Spinal cord (tissue), 10 donors: ENCODE measurements at places on chromosomes 12 and 14.

DNA sequence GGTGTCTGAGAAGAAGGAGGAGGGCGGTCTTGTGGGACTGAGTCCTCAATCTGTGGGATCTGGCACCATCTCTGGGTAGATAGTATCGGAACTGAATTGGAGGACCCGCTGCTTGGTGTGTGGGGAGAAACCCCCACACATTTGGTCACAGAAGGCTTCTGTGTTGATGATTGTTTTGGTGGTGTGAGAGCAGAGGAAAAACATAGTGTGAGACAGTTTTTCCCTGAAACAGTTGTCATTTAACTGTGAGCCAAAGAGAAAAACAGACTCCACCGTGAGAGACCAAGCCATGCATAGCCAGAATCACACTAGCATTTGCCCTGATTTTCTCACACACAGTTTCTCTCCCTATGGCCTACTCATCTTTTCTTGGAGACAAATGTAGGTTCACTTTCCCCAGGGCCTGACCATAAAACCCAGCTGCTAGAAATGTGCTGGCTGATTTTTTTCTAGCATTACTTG is 91.4 kb upstream of the FLRT2 start:
- no peak for DNase-seq

DNA sequence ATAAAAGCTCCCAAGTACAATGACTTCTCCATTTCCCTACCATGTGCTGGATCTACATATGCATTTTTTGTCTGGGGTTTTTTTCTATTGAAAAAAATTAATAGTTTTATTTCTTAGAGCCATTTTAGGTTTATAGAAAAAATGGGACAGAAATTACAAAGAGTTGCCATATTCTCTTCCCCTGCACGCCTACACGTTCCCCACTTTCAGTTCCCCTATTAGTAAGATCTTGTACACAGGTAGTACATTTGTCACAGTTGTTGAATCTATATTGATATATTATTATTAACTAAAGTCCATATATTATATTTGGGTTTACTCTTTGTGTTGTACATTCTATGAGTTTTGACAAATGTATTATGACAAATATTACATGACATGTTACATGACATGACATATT is 35.7 kb downstream of the SIX6 start:
- DNase-seq: no peak

GRCh38 chr12:111404362-111405148 is 1.2 kb upstream of the SH2B3 start:
- no peak for DNase-seq

DNA sequence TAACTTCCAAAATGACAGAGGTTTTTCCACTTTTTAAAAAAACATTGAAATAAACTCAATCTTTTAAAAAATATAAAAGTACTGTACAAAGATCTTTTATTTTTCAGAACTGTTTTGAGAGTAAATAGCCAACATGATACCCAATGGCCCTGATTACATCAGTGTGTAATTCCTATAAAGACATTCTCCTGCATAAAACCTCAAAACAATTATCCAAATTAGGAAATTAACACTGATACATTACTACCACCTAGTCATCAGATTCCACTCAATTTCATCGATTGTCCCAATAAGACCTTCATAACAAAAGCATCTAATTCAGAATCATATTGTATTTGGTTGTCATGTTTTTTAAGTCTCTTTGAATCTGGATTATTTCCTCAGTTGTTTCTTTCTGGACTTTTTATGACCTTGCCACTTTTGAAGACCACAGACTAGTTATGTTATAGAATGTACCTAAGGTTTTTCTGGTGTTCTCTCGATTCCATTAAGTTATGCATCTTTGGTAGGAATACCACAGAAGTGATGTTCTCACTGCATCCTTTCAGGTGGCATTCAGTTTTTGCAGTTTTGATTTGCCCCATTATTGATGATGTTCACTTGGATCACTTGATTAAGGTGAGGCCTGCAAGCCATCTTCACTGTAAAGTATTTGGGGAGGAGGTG is 4.0 kb upstream of the YEATS4 start:
- no peak for DNase-seq

DNA sequence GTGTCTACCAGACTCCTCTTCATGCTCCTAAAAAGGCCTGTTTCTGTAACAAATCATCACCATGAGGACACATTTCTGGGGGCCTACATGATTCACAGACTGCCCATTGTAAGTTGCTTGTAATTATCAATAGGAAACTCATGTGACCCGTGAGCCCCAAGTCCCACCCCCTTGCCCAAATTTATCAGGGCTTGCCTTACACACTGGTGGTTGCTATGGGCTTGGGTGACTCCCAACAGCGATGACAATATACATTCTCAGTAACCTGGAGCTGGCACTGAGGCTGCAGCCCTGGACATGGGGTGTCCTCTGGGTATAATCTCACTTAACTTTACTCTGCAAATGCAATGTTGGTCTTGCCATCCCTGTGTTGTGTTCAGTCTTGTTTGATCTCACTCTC is 149.2 kb downstream of the NRXN3 start:
- no peak for DNase-seq

DNA sequence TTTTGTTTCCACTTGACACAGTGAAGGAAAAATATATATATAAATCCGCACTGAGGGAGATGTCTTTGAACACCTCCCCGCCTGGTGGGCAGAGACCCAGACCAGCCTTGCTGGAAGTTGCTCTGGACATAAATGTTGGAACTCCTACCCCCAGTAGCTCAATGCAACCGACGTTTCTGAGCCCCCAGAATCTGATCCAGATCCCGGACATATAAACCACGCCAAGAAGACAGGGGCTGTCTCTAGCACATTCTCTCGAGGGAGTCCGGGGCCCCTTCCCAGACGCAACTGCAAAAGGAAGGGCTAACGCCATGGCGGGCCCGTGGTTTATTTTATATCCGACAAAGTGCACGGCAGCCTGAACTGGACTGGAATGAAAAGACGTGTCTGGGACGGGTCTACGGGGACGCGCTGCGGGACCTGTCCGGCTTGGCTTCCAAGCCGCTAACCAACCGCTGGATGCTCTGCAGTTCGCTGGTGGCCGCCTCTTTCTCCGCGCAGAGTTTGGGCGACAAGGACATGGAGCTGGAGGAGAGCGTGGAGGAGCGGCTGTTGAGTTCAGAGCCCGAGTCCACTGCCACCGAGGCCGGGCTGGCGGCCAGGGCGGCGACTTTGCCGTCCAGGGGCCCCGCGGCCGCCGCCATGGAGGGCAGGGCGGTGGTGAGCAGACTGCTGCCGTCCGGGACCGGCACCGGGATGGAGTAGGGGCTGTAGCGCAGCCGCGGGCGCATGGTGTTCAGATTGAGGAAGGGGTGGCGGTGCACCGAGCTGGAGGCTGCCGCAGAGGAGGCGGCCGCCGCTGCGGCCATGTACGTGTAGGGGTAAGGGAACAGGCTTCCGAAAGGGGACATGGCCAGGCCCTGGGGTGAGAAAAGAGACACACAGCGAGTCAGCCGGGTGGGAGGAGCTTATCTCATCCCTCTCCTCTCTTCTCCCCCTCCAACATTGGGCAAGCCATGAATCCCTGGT is 12.2 kb downstream of the TBX3 start:
- DNase-seq: no peak

- DNase-seq: no peak
Measured at GRCh38 chr14:22689199-22689598, 45.0 kb upstream of the OR6J1 start.

- no peak for DNase-seq
Measured at GRCh38 chr12:98684199-98684598, 39.1 kb downstream of the APAF1 start.

DNA sequence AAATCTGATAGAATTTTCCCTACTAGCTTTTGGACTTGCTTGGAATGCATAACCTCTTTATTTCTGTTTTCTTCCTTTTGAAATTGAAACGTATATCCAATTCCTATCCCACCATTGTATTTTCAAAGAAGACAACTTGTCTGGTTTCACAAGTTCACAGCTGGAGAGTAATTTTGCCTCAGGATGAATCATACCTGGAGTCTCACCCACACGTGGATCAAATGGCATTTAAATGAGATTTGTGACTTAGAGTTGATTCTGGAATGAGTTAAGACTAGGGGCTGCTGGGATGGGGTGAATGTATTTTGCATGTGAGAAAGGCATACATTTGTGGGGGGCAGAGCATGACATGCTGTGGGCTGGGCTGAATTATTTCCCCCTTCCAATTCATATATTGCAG is 516.5 kb upstream of the MGAT4C start:
- no peak for DNase-seq

- no peak for DNase-seq
Measured at GRCh38 chr12:47504775-47505446, 200.9 kb downstream of the RPAP3 start.

DNA sequence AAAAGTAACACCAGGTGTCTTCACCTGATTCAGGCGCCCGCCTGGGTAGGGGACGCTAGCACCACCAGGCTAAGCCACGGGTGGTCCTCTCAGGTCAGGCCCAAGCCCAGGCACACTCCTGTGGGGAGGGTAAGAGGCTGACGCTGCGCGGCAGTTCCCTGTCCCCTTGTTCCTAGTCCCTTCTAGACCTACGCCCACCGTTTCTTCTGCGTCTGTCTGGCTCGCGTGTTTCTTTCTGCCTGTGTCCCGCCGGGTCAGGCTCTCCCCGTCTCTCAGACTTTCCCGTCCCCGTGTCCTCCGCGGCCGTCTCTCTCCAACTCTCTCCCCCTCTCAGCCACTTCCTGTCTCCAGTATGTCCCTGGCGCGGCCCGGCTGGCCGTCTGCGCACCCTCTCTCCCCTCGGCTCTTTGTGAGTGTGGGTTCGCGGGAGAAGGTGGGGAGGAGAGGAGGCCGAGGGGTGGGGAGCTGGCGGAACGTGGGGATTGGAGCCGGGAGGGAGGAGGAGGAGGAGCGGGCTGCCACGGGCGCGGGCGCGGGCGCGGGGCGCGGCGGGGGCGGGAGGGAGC is 3.1 kb upstream of the TNS2 start:
- no peak for DNase-seq

GRCh38 chr12:53852061-53852460 is 86.6 kb upstream of the HOXC13 start:
- DNase-seq: no peak
